ENCODE measurements at places on chromosomes 3 and 15. TPM values are rescaled to one million over a fixed set of nuclear protein-coding genes. Genes with fewer than 3 reads are reported as not detected.

Gene EIF4A2
- total RNA-seq: 295 TPM

Gene REC114
- total RNA-seq: not detected

Gene TMIE
- 0.09 TPM for total RNA-seq

DNA sequence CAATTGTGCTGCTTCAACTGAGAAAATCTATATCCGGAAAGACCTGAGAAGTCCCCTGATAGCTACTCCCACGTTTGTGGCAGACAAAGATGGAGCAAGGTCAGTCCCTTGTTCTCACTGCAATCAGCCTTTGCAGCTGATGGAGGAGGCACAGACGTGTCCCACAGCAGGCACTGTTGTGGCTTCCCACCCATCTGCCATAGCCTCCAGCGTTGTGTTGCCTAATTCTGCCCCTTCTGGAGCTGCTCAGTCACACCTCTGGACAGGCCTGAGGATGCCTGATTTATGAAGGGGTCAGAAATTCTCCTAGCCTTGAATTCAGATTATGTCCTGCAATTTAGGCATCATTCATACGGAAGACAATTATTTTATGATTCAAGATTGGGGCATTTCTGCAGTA, 41.9 kb downstream of the MRPS25 start:
- DNase-seq: no peak
- no peak overlapping the region for H3K27ac ChIP-seq
- H3K4me1 ChIP-seq: no peaks in the 10 kb centered on the region
- H3K36me3 ChIP-seq: peaks cover 5% of the 10 kb centered on the region

DNA sequence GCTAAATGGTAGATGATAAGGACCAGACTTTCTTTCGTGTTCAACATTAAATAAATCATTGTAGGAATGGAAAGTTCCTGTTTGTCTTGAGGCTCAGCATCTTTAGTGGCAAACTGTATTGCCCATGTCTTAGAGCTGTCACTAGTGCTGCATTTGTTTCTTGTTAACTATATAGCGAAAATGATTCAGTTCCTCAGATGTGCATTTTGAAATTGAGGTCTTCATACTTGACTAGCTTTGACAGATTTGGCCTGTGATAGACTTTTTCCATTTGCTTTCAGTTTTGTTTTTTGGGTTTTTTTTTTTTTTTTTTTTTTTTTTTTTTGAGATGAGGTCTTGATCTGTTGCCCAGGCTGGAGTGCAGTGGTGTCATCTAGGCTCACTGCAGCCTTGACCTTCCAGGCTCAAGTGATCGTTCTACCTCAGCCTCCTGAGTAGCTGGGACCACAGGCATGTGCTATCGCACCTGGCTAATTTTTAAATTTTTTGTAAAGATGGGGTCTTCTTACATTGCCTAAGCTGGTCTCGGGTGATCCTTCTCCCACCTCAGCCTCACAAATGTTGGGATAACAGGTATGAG, 9.5 kb upstream of the RPLP1 start:
- DNase-seq: no peak
- H3K4me1 ChIP-seq: no peaks in the 10 kb centered on the region
- H3K27ac ChIP-seq: no peak overlapping the region
- no peak overlapping the region for H3K4me3 ChIP-seq

DNA sequence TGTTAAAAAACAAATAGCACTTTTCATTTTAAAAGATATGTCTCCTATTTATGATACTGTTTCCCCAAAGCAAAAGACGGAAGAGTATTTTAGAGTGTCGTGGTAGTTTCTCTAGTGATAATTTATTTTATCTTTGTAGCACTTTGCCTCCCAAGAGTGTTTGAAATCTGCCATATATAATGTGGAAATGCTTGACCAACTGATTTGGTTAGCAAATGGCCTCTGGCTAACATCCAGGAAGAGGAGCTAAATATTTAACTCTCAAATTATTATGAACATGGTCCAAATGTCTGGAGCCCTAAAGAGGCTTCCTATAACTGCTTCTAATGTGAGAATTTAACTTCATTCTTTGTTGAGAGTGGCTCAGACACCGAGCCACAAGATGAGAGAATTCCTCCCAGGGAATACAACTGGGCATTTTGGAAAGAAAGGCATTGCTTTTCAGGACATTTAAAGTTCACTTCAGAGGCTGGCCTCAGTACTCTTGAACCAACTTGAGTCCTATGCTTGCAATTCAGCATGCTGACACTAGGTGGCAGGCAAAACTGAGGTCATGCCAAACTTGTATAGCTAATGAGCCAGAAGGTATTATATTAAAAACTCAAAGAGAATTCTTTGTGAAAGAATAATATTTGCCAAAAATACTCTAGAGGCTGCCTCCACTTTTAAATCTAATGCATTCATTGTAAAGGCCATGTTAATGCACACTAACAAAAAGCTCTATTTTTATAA, 104.5 kb downstream of the RARB start:
- H3K4me3 ChIP-seq: no peak overlapping the region
- DNase-seq: no peak
- no peaks in the 10 kb centered on the region for H3K4me1 ChIP-seq

GRCh38 chr15:50883903-50884302, 24.6 kb upstream of the AP4E1 start:
- DNase-seq: no peak
- H3K27me3 ChIP-seq: no peaks in the 10 kb centered on the region
- no peak overlapping the region for H3K27ac ChIP-seq
- no peak overlapping the region for H3K4me3 ChIP-seq

- H3K27me3 ChIP-seq: no peaks in the 10 kb centered on the region
- H3K27ac ChIP-seq: no peak overlapping the region
- DNase-seq: no peak
- H3K4me3 ChIP-seq: no peak overlapping the region
- H3K4me1 ChIP-seq: no peaks in the 10 kb centered on the region
- no peaks in the 10 kb centered on the region for H3K36me3 ChIP-seq
Measured at GRCh38 chr15:63948971-63949370, 97.3 kb downstream of the DAPK2 start.

DNA sequence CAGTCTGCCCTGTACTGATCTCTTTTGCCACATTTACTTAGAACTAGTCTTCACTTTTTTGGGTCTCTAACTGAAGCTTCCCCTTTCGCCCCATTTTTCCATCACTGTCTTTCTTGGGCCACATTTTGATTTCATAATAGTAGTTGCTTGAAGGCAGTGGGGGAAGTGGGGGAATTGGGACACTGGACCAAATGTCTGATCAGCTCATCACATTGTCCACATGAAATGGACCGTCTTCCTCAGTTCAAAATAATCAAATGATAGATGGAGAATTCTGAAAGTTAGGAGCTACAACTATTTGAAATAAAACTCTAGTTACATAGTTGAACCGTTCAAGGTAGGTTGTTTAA, 747 bp downstream of the PDCD6IP start:
- no peak for DNase-seq
- H3K4me3 ChIP-seq: peak overlapping the region; percentile 63
- H3K27me3 ChIP-seq: no peaks in the 10 kb centered on the region
- H3K4me1 ChIP-seq: peaks cover 25% of the 10 kb centered on the region
